ENCODE measurements at places on chromosomes 7 and 10.
A peak's percentile ranks its signal among the peaks of the same experiment; 100 is the strongest.

DNA sequence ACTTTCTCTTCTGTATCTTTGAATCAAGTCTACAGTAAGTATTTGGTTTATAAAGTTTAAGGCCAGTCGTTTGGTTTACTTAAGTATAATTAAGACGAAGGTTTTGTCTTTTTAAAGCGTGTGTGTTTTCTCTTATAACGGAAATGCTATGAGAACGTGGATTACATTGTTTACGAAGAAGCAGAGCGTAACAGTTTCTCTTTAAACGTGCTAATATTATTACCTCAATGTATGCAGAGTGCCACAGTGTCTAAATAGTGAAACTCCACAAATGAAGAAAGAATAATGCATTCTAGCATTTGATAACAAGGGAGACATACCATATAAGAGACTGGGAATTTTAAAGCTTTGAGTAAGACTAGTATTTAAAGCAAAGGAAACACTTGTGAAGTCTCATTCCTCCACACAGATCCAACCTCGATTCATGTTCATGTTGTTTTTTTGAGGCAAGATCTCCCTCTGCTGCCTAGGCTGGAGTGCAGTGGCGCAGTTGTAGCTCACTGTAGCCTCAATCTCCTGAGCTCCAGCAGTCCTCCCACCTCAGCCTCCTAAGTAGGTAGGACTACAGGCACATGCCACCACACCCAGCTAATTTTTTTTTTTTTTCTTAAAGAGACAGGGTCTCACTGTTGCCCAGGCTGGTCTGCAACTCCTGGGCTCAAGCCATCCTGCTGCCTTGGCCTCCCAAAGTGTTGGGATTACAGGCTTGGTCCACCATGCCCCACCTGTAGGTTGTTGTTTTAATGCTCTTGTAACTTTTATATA is 75.1 kb downstream of the ANKRD61 start:
- H3K27me3 ChIP-seq, result no peaks in the 10 kb centered on the region
- peak overlapping the region; percentile 70 for H3K4me3 ChIP-seq
- peak overlapping the region; percentile 78 for H3K27ac ChIP-seq
- DNase-seq, result no peak
- H3K36me3 ChIP-seq, result no peaks in the 10 kb centered on the region

GRCh38 chr10:32771217-32771616 is 186.8 kb downstream of the ITGB1 start:
- no peaks in the 10 kb centered on the region for H3K4me1 ChIP-seq
- DNase-seq, result no peak
- H3K27me3 ChIP-seq, result no peaks in the 10 kb centered on the region
- no peak overlapping the region for H3K27ac ChIP-seq

DNA sequence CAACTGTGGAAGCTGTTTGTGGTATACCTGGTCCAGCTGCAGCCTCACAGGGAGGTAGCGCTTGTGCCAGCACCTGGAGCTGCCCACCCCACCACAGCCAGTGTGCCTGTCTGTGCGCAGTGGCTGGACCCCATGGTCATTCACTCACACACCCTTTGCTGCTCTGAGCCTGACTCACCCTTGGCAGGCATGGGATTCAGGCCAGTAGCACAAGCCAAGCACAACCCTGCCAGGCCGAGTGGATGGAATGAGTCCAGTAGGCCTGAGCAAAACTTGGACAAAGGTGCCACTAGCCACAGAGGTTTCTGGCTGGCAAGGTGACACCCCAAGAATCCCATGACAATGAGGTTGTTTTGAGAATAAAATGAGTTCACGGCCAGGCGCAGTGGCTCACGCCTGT is 19.0 kb downstream of the RBM48 start:
- no peak for DNase-seq
- no peaks in the 10 kb centered on the region for H3K27me3 ChIP-seq
- no peak overlapping the region for H3K27ac ChIP-seq
- no peaks in the 10 kb centered on the region for H3K36me3 ChIP-seq
- no peak overlapping the region for H3K4me3 ChIP-seq

DNA sequence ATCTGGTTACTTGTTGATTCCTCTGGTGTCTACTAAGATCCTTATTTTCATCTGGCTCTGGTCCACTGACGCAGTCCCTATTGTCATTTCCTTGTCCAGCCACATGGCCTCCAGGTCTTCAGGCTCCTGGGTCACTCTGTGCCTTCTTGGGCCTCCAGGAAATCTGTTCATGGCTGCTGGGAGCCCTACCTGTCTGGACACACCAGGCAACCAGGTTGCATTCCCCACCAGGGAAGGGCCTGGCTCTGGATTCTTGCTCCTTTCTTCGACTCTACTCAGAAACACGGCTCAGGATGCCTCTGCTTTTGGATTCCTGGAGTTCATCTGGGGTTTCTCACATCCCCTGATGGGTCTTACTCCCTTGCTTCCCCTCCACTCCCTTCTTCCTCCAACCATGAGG is 8.0 kb upstream of the PPIF start:
- no peak for DNase-seq
- no peaks in the 10 kb centered on the region for H3K36me3 ChIP-seq
- no peaks in the 10 kb centered on the region for H3K4me1 ChIP-seq
- H3K27ac ChIP-seq, result no peak overlapping the region
- H3K4me3 ChIP-seq, result no peak overlapping the region

GRCh38 chr10:78292982-78293865 is 259.6 kb downstream of the RPS24 start:
- no peak overlapping the region for H3K4me3 ChIP-seq
- DNase-seq, result no peak
- no peaks in the 10 kb centered on the region for H3K4me1 ChIP-seq
- H3K36me3 ChIP-seq, result no peaks in the 10 kb centered on the region
- no peak overlapping the region for H3K27ac ChIP-seq

- no peaks in the 10 kb centered on the region for H3K36me3 ChIP-seq
- no peak for DNase-seq
- no peak overlapping the region for H3K27ac ChIP-seq
- no peak overlapping the region for H3K4me3 ChIP-seq
Measured at GRCh38 chr7:113774182-113774807, 144.5 kb downstream of the PPP1R3A start.

DNA sequence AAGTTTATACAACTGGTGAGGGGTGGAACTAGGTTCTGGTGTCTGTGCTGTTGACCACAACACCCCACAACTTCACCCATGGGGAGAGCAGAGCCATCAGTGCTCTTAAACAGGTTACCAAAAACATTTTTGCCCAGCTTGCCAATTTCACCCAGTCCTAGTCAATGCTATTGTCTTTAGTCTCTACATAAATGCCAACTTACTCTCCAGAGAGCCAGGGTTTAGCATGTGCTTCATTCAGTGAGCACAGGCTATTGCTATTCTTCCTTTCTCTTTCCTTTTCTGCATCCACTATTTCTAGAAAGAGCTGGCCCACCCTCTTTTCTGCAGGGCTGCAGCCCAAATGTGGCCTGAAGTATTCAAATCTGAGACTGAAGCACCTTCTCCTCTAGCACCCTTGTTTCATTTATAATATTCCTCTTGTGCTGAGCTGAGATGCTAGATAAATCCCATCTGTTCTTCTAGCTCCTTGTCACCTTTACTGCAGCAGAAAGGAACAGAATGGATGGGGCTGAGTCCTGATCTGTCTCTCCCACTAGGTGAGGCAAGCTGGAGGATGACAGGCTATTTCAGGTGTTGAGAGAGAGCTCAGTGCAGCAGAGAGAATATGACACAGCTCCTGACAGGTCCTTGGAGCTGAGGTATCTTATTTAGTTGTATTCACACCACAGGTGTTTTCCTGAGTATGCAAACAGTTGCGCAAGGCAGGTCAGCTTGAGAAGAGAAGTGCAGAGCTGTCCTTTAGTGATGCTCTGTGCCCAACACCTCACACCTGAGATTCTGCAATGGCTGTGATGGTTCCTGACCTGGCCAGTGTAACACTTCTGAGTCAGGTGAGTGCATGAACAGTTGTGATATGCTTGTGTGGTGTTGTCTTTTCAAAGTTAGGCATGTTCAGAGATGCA is 819.2 kb downstream of the CCSER2 start:
- no peaks in the 10 kb centered on the region for H3K36me3 ChIP-seq
- no peaks in the 10 kb centered on the region for H3K27me3 ChIP-seq
- no peak overlapping the region for H3K27ac ChIP-seq

DNA sequence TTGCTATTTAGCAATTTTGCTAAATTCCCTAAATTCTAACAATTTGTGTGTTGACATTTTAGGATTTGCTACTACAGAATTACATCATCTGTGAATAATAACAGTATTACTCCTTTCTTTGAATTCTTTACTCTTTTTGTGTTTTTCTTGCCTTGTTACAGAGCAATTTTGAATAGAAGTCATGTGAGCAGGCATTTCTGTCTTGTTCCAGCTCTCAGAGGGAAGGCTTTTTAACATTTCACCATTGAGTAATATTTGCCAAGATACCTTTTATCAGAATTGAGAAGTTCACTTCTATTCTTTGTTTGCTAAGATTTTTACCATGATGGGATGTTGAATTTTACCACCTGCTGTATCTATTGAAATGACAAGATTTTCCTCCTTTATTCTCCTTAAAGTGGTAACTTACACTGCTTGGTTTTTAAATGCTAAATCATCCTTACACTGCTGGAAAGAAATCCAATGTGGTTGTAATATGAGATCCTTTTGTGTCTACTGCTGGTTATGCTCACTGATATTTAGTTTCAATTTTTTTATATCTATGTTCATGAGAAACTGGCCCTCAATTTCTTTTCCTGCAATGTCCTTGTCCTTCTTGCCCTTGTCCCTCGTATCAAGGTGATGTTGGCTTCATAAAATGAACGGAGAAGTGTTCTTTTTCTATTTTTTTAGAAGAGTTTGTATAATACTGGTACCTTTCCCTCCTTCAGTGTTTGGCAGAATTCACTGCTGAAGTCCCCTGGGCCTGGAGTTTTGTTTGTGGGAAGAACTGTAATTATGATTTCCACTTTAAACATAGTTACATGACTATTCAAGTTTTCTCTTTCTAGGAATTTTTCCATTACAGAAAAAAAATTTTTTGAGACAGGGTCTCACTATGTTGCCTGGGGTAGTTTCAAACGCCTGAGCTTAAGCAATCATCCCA is 50.3 kb upstream of the ATP6V0A4 start:
- DNase-seq, result no peak
- no peak overlapping the region for H3K27ac ChIP-seq
- no peaks in the 10 kb centered on the region for H3K27me3 ChIP-seq

DNA sequence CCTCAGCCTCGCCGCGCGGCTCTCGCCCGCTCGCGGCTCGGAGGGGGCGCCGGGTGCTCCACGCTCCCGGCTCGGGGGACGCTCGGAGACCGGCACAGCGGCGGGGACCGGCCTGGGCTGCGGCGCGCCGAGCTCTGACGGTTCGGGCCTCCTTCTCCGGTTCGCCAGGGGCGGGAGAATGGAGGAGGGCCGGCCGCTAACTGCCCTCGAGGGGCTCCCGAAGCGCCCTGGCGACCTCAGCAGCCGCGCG is 232 bp upstream of the GRID1 start:
- H3K36me3 ChIP-seq, result no peaks in the 10 kb centered on the region
- no peak for DNase-seq
- H3K4me3 ChIP-seq, result peak overlapping the region; percentile 48
- no peak overlapping the region for H3K27ac ChIP-seq
- peaks cover 26% of the 10 kb centered on the region for H3K4me1 ChIP-seq

- no peak for DNase-seq
- no peak overlapping the region for H3K27ac ChIP-seq
- H3K27me3 ChIP-seq, result no peaks in the 10 kb centered on the region
- H3K4me1 ChIP-seq, result no peaks in the 10 kb centered on the region
Measured at GRCh38 chr10:130761032-130761575, 550.4 kb downstream of the TCERG1L start.

GRCh38 chr7:117479225-117480054 is at the start of gene CFTR:
Gene CFTR, plus strand, starts transcription at chr7:117480025. Its CDS starts 70 bp downstream, at chr7:117480095.
- H3K4me1 ChIP-seq, result no peaks in the 10 kb centered on the region
- DNase-seq, result no peak
- no peaks in the 10 kb centered on the region for H3K27me3 ChIP-seq
- no peaks in the 10 kb centered on the region for H3K36me3 ChIP-seq

DNA sequence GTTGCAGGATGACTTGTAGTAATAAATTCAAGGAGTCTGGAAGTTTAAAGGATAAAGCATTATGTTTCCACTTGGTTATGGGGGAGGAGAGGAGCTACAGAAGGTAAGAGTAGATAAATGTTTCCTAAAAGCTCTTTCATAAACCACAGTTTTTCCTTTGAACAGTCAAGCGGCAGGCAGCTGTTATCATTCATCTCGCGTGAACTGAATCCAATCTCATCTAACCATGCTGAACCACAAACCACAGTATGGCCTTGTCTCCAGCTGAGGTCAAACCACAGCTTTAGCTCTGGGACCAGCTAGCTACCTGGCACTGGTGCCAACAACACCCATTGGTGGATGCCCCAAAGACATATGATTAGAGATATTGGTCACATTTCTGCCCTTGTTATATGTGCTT is 63.3 kb downstream of the NOC3L start:
- no peaks in the 10 kb centered on the region for H3K36me3 ChIP-seq
- no peaks in the 10 kb centered on the region for H3K27me3 ChIP-seq
- no peak overlapping the region for H3K27ac ChIP-seq
- H3K4me1 ChIP-seq, result peaks cover 8% of the 10 kb centered on the region
- no peak overlapping the region for H3K4me3 ChIP-seq

DNA sequence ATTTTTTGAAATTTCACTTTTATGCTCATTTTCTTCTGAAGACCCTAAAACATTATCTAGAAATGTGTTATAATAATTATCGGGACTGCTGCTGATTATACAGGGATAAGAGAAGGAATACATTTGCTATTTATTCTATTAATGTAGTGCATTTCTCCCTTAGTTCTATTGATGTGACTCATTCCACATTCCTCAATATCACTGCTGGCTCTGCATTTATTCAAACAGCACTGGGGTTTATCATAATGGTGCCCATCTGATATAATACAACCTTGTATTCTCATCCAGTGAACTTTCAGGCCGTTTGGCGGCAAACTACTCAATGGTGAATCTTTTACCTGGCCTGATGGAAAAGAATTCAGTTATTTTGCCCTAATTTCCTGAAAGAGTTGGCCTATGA is 7.8 kb downstream of the KCND2 start:
- H3K27me3 ChIP-seq, result no peaks in the 10 kb centered on the region
- H3K4me1 ChIP-seq, result no peaks in the 10 kb centered on the region
- no peak overlapping the region for H3K27ac ChIP-seq
- no peak for DNase-seq
- no peaks in the 10 kb centered on the region for H3K36me3 ChIP-seq
- no peak overlapping the region for H3K4me3 ChIP-seq

DNA sequence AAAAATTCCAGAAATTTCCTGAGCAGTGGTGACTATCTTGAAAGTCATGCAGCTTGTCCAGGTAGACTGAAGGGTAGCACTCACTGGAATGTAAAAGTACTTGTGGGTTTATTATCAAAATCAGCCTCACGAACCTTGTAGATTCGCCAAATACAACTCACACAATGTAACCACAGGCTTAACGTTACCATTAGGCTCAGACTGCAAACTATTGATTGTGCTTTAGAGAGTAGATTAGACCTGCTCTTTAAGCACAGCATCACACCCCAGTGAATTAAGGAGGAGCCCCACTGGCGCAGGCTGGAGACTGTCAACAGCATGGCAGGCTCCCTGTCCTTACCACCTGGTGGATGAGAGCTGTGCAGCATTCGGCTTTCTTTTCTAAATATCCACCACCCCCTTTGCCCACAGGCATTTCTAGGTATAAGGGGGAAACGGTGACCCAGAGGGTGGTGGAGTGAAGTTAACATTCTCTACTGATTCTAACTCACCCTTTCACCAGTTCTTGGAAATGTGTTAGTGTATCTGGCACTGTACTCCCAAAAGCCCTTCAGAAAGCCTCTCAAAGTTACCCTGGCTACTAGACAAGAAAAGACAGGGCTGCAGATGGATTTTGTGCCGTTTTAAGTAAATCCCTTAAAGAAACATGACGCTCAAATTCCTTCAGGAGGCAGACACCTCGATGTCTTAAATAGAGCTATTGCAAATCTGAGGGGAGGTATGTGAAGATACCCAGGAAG is 56.6 kb downstream of the GSDME start:
- no peak for DNase-seq
- no peak overlapping the region for H3K27ac ChIP-seq
- H3K4me1 ChIP-seq, result no peaks in the 10 kb centered on the region
- H3K4me3 ChIP-seq, result no peak overlapping the region

All from effector memory CD4-positive, alpha-beta T cell (primary cell).